Stimulated activated CD4-positive, alpha-beta T cell treated with anti-CD3 and anti-CD28 coated beads, Interleukin-2, amount 100 ng/mL, for 4 hours (primary cell): ENCODE measurements at places on chromosomes 1 and 21.

- DNase-seq: no peak
Measured at GRCh38 chr1:227731696-227732585, 3.2 kb downstream of the JMJD4 start.

DNA sequence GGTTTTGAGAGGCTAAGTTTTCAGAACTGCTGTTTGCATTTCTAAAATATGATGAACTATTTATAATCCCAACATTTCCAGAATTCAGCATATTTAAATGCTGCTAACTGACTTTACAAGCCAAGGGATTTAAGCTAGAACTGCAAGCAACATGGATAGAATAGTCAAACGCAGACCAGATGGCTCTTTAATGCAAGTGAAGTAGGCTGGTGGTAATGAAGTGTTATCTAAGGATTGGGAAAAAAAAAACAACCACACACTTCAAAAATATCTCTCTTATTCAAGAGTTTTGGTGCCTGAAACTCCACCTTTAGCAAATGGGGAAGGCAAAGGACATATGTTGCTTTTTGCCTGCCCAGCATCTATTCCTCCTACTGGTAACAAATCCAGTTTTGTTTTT is 20.9 kb upstream of the SSX2IP start:
- no peak for DNase-seq

DNA sequence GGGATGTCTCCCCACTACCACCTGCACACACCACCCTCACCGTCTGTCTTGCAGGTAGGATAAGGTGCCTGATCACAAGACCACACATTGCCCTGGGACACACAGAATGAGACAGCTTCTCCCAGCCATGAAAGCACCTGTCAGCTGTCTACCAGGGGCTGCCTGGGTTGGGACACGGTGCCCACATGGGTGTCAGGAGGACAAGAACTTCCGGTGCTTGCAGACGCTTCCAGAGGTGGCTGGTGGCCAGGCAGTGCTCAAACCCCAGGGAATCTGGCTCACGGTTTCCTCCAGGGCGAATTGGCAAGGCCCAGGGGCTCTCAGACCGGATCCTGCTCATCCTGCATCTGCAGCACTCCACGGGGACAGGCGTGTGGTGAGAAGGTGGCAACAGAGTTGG is 182.6 kb upstream of the ARHGEF16 start:
- no peak for DNase-seq

DNA sequence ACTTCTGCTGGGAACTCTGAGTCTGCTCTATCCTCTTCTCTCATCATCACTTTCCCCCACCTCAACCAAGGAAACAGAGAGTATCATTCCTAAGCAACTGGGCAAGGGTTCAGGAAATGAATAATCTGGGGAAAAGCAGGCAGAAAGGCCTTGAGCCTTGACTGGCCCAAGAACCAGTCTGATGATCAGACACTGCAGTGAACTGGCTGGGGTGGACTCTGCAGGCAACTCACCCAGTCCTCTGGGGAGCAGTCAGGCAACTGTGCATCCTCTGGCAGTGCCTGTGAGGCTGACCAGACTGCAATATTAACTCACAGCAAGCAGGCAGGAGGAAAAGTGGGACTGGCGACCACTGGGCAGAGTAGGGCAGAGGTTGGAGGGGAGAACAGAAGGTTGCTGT is 991 bp downstream of the ANKRD35 start:
- no peak for DNase-seq

GRCh38 chr1:228264090-228264829 is 56.4 kb downstream of the OBSCN start:
- no peak for DNase-seq

DNA sequence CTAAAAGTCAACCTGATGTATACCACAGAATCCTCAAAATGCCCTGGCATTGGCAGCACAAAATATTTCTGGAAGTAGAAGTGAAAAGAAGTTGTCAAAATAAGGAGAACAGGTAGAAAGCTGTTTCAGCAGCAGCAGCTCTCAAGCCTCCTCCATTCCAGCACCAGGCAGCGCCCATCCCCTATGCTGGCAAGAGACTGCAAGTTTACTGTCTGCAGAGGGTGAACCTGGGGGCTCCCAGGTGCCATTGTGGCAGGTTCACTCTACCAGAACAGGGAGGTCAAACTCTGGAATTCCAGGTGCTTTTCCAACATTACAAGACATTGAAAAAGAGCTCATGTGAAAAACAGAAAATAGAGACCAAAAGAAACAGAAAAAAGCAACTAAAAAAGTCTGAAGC is 128.8 kb upstream of the CTTNBP2NL start:
- DNase-seq: no peak

DNA sequence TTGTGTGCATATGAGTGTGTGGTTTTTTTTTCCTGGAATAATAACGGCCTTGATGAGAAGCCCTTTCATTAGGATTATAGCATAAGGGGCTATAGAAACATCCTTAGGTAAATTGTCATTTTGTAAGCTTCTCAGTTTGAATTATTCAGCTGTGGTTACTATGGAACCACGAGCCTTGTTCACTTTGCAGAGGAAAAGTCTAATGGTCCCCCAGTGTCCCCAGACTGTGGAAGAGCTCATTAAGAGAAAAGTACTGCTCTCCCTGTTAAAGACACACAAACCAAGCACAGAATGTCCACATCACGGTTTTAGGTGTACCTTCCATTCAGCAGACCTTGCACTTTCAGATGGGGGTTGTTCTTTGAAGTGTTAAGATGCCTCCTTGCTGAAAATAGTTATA is 199.3 kb upstream of the DEPDC1 start:
- DNase-seq: no peak

GRCh38 chr1:58812468-58812867 is 28.6 kb upstream of the JUN start:
- no peak for DNase-seq

DNA sequence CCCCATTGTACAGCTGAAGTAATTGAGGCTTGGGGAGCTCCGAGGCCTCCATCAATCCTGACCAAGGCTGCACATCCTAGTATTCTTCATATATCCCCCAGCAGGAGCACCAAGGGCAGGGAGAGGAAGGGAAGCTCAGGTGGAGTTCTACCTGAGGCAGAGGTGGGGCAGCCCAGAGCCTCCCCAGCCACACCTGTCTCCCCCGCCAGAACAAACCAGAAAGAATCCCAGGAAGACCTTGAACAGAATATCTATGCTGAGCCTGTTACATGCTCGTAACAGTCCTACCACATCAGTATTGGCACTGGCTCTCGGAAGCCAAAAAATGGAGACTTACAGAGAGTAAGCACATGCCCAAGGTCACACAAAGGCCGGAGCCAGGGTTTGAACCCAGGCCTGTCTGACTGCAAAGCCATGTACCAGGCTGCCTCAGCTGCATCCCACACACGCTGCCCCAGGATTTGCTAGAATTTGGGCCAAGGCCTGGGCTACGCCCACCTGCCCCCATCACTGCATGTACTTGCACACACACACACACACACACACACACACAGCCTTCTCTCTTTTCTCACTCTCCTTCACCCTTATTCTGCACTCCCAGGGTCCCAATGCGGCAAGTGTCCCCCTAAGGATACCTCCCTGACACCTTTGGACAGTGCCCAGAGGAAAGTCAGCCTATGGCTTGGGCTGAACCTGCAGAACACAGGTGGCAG is 4.5 kb downstream of the E2F2 start:
- DNase-seq: no peak

- no peak for DNase-seq
Measured at GRCh38 chr1:19532519-19532918, 47.2 kb upstream of the CAPZB start.

- DNase-seq: no peak
Measured at GRCh38 chr21:23578027-23578426, 2029.3 kb downstream of the MRPL39 start.

GRCh38 chr1:50368179-50369007 is 54.9 kb downstream of the DMRTA2 start:
- DNase-seq: no peak

DNA sequence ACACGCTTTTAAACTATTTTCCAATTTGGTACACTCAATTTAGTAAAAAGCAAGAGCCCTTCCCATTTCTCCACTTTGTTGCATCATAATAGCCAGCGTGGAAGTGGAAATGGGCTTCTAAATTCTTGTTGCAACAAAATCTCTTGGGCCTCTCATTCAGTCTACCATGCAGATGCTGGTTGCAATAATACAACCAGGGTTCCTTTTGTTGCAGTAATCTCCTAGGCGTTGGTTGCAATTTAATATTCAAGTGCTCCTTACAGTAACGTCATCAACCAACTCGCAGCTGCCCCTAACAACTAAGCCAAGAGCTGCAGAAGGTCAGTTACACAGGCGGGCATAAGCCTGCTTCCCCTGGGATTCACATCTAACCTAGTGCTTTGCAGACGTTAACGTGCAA is 2.7 kb upstream of the HDGF start:
- no peak for DNase-seq

- DNase-seq: no peak
Measured at GRCh38 chr21:18354947-18355346, 48.6 kb downstream of the TMPRSS15 start.

DNA sequence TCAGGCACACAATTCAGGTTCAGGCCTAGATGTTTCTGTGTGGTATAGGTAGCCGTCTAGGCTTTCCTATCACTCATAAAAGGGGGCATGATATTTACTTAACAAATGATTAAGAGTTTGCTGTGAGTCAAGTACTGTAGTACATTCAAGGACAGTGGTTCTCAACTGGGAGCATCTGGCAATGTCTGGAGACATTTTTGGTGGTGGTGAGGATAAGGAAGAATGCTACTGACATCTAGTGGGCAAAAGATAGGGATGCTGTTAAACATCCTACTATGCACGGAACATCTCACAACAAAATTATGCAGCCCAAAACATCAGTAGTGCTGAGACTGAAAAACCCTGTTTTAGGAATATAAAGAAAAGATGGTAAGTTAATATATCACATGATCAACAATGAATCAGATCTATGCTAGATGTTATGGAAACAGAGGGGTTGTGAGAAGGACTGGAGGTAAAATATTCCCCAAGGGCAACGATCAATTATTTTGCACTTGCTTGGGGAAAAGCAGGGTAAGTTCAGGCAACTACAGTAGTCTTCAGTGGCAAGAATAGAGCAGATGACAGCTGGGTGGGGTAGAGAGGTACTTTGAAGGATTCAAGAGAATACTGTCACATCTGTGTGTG is 4.9 kb downstream of the DNTTIP2 start:
- DNase-seq: no peak

GRCh38 chr21:42187976-42188653 is 30.8 kb upstream of the ABCG1 start:
- DNase-seq: peak; percentile 61

DNA sequence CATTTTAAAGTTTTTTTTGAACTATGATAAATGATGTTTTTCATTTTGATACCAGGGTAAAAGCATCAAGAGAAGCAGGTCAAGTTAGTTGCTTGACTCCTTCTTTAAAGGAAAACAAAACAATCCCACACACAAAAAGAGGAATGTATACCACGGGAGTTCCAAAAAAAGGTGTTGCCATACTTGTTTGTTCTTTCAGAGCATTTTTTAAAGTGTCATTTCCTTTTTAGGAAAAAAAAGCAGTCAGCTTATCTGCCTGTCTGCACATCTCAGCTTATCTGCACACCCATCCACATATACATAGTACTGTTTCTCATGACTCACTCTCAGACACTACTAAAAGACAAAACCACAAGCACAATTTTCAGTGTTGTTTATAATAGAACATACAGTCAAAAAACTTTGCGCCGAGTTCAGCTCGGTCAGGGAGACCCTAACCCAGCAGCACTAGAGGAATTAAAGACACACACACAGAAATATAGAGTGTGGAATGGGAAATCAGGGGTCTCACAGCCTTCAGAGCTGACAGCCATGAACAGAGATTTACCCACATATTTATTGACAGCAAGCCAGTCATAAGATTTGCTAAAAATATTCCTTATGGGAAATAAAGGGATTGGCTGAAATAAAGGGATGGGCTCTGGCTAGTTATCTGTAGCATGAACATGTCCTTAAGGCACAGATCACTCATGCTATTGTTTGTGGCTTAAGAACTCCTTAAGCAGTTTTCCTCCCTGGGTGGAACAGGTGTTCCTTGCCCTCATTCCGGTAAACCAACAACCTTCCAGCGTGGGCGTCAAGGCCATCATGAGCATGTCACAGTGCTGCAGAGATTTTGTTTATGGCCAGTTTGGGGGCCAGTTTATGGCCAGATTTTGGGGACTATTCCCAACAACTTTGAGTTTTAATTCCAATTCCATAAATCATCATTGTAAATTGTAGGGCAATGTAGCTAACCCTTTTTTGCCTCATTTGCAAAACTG is 11.4 kb upstream of the MNDA start:
- no peak for DNase-seq

- no peak for DNase-seq
Measured at GRCh38 chr1:165903672-165904071, 76.3 kb downstream of the UCK2 start.

DNA sequence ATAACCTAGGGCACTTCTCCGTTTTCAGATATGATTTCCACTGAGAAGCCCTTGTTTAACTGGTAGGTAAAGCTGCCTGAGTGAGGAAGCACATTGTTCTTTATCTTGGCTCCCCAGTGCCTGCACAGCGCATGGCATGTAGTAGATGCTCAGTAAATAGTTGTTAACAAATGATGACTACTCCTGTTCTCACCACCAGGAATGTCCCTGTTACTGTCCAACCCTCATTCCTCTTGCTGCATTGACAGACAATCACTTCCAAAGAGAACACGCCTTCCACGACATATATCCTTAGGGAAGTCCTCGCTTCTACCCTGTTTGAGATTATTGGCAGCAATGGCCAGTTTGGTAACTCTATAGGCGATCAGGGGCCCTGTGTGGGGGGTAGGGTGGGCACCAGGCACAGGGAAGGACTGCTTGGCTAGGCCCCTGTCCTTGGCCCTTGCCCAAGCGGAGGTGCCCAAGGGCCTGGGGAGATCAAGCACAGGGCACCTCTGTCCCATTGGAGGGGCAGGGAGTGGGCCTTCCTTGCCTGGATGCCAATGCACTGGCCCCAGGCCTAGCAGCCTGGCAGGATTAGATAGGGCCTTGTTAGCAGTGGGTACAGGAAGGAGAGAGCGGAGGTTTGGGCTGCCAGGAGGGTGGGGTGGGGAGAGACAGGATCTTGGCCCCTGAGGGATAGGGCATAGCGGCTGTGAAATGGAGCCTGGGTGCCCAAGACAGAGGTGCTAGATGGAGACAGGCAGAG is 10.2 kb downstream of the NES start:
- DNase-seq: no peak

- DNase-seq: peak; percentile 25
Measured at GRCh38 chr1:119139403-119139802, 1.1 kb downstream of the WARS2 start.

DNA sequence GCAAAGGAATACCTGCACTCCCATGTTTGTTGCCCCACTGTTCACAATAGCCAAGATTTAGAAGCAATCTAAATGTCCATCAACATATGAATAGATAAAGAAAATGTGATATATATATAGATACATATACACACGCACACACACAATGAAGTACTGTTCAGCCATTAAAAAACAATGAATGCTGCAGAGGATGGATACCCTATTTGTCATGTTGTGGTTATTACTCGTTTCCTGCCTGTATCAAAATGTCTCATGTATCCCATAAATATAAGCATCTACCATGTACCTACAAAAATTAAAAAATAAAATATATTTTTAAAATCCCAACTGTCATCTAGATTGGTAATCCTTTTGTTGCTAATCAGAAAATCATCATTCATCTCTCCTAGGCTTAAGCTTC is 634.8 kb upstream of the ADGRL2 start:
- no peak for DNase-seq

- peak; percentile 2 for DNase-seq
Measured at GRCh38 chr1:184866991-184867788, 107.1 kb downstream of the NIBAN1 start.
